Vein endothelial cell (primary cell): ENCODE measurements at places on chromosomes 5 and 9. TPM values are rescaled to one million over a fixed set of nuclear protein-coding genes. Genes with fewer than 3 reads are reported as not detected.

Gene GABRA1
- not detected in 2 replicates for total RNA-seq

Gene HK3
- total RNA-seq: under 0.01 and 0.10 TPM in 2 replicates

Gene PCDHA10
- under 0.01 and 0.19 TPM in 2 replicates for total RNA-seq

Gene FAM120A
- total RNA-seq: 150 and 153 TPM in 2 replicates

Gene FAM221B
- total RNA-seq: not detected in 2 replicates

Gene TMEM215
- under 0.01 TPM in 1 of 2 replicates, not detected in the other for total RNA-seq

Gene DOCK2
- 0.86 and 1.3 TPM in 2 replicates for total RNA-seq

Gene GFPT2
- 0.86 and 0.98 TPM in 2 replicates for total RNA-seq

Gene MPDZ
- 58.5 and 63.4 TPM in 2 replicates for total RNA-seq

Gene TYRP1
- total RNA-seq: 0.98 and 1.1 TPM in 2 replicates

Gene RBM18
- 9.1 and 13.4 TPM in 2 replicates for total RNA-seq

Gene ZNF367
- total RNA-seq: 4.6 and 6.8 TPM in 2 replicates

Gene NFIB
- total RNA-seq: 208 and 234 TPM in 2 replicates

Gene NPDC1
- total RNA-seq: 52.6 and 64.7 TPM in 2 replicates

Gene PCDHB4
- 0.19 and 0.33 TPM in 2 replicates for total RNA-seq

Gene GPRIN1
- total RNA-seq: 9.5 and 11.4 TPM in 2 replicates

Gene NUTM2F
- not detected in 2 replicates for total RNA-seq

Gene PCDHB12
- 0.76 and 0.98 TPM in 2 replicates for total RNA-seq

Gene MIER3
- total RNA-seq: 27.3 and 29.1 TPM in 2 replicates

Gene SGCD
- total RNA-seq: under 0.01 and 0.19 TPM in 2 replicates

Gene SUSD3
- total RNA-seq: 0.98 TPM in 1 of 2 replicates, not detected in the other

Gene SLC6A19
- total RNA-seq: not detected in 2 replicates

Gene OR1J2
- 0.19 TPM in 1 of 2 replicates, not detected in the other for total RNA-seq

Gene PCDHGB3
- total RNA-seq: 6.5 and 8.8 TPM in 2 replicates

Gene SLC6A18
- not detected in 2 replicates for total RNA-seq

Gene MARVELD2
- total RNA-seq: 4.8 and 6.2 TPM in 2 replicates

Gene PLPP7
- 2.6 and 4.3 TPM in 2 replicates for total RNA-seq

Gene TRIP13
- 25.2 and 35.3 TPM in 2 replicates for total RNA-seq

Gene OR1L4
- not detected in 2 replicates for total RNA-seq

Gene PCDHGA1
- total RNA-seq: 0.65 and 0.67 TPM in 2 replicates

Gene OR1Q1
- total RNA-seq: not detected in 2 replicates

Gene RGP1
- 19.4 and 25.5 TPM in 2 replicates for total RNA-seq

Gene SHOC1
- not detected in 2 replicates for total RNA-seq

Gene BSPRY
- not detected in 2 replicates for total RNA-seq

Gene ECSCR
- total RNA-seq: 329 and 359 TPM in 2 replicates

Gene TJP2
- 108 and 165 TPM in 2 replicates for total RNA-seq

Gene LYSMD3
- total RNA-seq: 17.0 and 19.1 TPM in 2 replicates

Gene RANBP3L
- not detected in 2 replicates for total RNA-seq

Gene BDP1
- total RNA-seq: 24.2 and 30.9 TPM in 2 replicates

Gene ECM2
- under 0.01 TPM in 1 of 2 replicates, not detected in the other for total RNA-seq

Gene MCTP1
- total RNA-seq: 139 and 171 TPM in 2 replicates

Gene GRIN1
- total RNA-seq: 0.10 TPM in 1 of 2 replicates, not detected in the other

Gene IRGM
- total RNA-seq: not detected in 2 replicates

Gene HSPA9
- 225 and 355 TPM in 2 replicates for total RNA-seq

Gene WDR38
- total RNA-seq: not detected in 2 replicates

Gene MRPL36
- 40.2 and 47.1 TPM in 2 replicates for total RNA-seq

Gene FBXW2
- 35.6 and 43.3 TPM in 2 replicates for total RNA-seq

Gene ADAMTSL2
- 0.10 TPM in 1 of 2 replicates, not detected in the other for total RNA-seq

Gene GGTA1
- total RNA-seq: 0.65 and 0.86 TPM in 2 replicates

Gene ZBTB34
- 10.1 and 12.8 TPM in 2 replicates for total RNA-seq

Gene LURAP1L
- 2.3 and 7.2 TPM in 2 replicates for total RNA-seq

Gene OTULINL
- under 0.01 and 0.19 TPM in 2 replicates for total RNA-seq

Gene SPINK6
- not detected in 2 replicates for total RNA-seq

Gene CARTPT
- total RNA-seq: not detected in 2 replicates

Gene ENTPD2
- not detected in 2 replicates for total RNA-seq

Gene KIF12
- 0.10 and 0.33 TPM in 2 replicates for total RNA-seq

Gene ZNF618
- 28.2 and 41.2 TPM in 2 replicates for total RNA-seq

Gene LSM11
- 8.2 and 8.5 TPM in 2 replicates for total RNA-seq
